ENCODE measurements at places on chromosomes 5 and 9.

DNA sequence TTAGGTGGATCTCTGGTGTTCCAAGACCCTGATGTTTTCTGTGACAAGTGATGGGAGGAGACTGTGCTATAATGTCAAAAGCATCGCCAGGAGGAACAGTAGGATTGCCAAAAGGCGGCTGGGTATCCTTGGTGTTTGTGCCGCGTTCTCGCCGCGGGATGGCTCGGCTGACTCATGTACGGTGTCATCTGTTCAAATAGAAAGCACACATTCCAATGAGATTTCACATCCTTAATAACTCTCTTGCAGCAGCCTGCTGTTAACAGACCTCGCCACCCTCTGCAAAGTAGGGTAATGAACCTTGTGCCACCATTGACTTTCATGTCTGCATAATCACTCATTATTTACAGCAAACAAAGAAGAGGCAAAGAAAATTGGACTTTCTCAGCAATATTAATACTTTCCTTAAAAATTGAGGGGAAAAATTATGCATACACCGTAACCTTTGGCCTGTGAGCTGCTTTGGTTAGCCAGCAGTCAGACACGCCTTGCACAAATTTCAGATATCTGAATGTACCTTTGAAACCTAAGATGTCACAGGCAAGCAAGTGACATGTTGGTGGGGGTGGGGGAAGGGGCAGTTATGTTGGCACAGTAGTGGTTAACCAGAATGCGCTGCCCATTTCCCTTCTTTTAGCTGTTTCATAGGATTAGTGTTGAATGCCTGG, 289.4 kb downstream of the EFNA5 start:
- no peak for DNase-seq

DNA sequence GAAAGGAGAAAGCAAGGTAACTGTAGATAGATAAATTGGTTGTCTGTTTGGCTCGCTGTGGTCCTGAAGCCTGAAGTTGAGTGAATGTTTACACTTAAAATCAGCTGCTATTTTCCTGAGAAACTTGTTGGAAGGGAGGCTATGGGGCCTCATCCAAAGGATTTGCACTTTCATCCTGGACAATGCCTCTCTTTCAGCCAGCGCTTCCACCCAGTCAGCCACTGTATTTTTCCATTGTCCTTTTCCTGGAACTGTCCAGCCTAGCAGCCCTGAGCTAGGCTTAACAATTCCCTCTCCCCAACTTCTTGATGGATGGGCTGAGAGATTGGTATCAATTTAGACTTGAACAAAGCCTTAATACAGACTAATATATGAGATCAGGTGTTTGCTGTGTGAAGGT, 429.2 kb downstream of the DMAC1 start:
- DNase-seq: no peak

GRCh38 chr5:94248175-94248875, 370.1 kb downstream of the KIAA0825 start:
- DNase-seq: no peak

DNA sequence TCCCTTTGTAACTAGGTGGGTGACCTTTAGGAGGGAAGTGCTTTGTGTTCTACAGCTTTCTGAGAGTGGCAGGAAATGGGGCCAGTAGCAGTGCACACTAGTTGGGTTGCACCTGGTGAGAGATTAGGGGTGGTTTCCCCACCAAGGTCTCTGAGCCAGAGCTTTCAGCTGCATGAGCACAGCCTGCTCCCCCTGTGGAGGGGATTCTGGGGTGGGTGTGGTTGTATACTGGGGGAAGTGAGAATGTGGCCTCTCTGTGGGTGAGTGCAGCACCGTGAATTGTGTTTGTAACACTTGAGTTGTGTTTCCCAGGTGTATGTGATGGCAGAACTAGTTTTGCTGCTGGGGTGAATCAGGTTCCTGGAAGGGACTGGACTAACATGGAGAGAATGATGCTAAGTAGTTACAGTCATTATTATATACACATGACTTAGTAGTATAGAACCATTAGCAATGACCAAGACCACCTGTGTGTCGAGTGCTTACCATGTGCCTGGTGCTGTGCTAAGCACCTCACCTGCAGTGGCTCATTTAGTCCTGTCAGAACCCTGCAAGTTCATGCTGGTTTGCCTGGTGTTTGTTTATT, 11.8 kb upstream of the CXXC5 start:
- DNase-seq: peak; percentile 33

- DNase-seq: no peak
Measured at GRCh38 chr9:16453390-16453789, 417.1 kb downstream of the BNC2 start.

- no peak for DNase-seq
Measured at GRCh38 chr9:88605512-88606362, 70.8 kb downstream of the NXNL2 start.

DNA sequence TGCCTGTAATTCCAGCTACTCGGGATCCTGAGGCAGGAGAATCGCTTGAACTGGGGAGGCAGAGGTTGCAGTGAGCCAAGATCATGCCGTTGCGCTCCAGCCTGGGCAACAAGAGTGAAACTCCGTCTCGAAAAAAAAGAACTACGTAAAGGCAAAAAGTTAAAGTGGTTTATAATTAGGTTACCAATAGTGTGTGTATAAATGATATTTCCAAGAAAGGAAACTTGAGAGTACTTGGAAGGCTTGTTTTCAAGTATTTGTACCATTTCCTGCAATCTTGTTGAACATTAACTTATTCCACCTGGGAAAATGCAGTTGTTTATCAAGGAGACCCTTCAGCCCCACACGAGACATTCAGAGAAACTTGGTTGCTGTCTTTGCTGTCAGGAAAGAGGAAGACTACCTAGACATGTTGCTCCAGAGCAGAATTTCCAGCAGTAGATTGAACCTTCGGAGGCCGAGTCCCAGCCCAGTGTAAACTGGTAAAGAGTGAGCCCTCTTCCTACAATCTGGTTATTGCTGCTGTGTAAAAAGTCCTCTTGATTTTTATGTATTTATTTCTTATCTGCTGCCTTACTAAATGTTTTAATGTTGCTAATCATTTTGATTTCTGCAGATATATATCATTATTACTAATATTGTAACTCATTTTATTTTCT, 30.1 kb downstream of the STXBP1 start:
- no peak for DNase-seq

- no peak for DNase-seq
Measured at GRCh38 chr5:113824307-113824706, 310.8 kb downstream of the YTHDC2 start.

DNA sequence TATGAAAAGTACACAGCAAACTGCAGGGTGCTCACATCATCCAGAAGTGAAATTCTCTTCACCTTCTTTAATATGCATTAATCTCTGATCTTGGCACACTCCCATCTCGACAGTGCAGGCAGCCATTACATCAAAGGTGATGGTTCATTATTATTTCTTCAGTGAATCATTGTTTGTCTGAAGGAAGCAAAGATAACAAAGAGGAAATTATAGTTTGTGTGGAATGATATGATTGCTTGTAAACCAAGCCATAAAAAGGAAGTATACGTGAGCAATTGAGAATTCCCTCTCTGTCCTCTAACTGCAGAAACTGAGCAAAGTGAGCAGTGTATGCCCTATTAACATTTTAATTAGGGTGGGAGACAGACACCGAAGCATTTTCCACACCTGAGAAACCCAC, 171.6 kb upstream of the PPP1R2B start:
- no peak for DNase-seq

- no peak for DNase-seq
Measured at GRCh38 chr9:112750764-112751055, 150 bp downstream of the SNX30 start.

- DNase-seq: no peak
Measured at GRCh38 chr9:19424176-19424779, 15.5 kb downstream of the ACER2 start.

GRCh38 chr5:82183828-82184227, 94.3 kb downstream of the RPS23 start:
- no peak for DNase-seq

- DNase-seq: no peak
Measured at GRCh38 chr5:14182761-14183160, 39.6 kb downstream of the TRIO start.

DNA sequence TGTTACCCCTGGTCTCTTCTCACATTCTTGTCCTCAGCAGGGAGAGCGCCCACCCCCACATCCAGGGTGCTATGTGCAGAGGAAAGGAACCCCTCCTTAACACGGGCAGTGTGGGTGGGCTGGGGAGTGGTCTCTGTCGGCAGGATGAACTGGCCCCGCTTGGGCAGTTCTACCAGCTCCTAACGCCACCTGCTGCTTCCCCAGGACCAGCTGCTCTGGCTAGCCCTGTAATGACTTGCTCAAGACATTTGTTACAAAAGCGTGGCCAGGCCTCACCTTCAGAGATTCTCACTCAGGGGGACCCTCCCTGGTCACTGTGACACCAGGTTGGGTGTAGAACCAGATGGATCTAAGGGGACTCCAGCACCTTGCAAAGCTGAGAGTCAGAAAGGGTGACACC, 82.4 kb downstream of the HMCN2 start:
- DNase-seq: no peak

GRCh38 chr9:123834218-123834888, 95.6 kb downstream of the DENND1A start:
- no peak for DNase-seq

DNA sequence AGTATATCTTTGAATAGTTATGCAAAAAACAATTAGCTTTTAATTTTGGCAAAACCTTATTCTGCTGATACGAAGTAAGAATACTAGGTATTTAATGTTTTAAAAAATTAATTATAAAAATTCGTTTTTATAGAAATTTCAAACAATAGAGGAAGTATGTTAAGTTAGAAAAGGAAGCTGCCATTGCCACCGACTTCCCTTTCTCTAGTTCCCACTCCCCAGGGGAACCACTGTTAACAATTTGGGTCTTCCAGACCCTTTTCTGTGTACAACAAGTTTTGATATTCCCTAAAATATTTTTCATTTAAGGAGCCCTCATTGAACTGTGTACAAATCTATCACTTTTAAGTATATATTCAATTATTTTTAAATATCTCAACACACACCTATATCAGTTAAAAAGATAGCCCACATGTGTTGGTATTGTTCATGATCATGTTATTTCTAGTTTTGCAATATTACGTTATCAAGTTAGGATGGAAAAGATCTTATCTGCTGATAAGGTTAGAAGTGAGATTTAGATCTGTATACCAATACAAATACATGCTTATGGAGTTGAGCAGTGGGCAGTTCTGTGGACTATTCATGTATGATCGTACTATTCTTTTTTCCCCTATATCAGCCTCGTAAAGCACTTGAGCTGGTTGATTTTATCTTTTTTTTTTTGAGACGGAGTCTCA, 25.9 kb downstream of the NDFIP1 start:
- DNase-seq: no peak

DNA sequence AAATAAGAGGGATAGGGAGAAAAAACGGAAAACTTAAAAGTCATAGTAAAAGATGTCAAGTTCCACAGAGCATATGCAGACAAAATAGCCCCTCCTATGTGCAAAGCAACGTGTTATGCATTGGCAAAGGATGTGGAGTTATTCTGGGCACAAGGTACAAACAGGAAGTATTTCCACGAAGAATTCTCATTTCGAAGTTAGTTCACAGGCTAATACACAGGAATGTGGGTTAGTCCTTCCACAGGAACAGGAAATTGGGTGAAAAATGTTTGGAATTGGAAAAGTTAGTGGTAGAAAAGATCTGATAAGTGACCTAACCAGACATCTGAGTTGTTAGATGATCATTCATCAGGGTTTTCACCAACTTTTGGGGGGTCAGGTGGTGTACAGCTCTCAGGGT, 326.6 kb downstream of the EBF1 start:
- DNase-seq: no peak

DNA sequence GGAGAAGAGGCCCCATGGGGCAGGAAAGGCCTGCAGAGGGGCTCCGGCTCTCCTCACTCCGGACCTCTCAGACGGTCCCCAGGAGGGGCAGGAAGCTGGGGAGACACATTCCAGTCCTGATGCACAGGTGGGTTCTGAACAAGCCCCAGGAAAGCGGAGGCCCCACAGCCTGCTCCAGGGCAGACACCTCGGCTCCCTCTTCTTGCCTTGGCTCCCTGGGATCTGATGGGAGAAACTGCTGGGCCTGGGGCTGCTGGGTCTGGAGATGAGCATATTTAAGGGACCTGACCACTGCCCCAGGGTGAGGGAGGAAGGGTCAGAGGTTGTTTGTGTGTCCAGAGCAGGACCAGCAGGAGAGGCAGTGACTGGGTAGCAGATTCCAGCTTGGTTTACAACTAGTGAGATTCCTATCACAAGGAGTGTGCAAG, 1.2 kb downstream of the CORO2A start:
- DNase-seq: no peak

- DNase-seq: no peak
Measured at GRCh38 chr5:75331-76320, 16.3 kb upstream of the PLEKHG4B start.

DNA sequence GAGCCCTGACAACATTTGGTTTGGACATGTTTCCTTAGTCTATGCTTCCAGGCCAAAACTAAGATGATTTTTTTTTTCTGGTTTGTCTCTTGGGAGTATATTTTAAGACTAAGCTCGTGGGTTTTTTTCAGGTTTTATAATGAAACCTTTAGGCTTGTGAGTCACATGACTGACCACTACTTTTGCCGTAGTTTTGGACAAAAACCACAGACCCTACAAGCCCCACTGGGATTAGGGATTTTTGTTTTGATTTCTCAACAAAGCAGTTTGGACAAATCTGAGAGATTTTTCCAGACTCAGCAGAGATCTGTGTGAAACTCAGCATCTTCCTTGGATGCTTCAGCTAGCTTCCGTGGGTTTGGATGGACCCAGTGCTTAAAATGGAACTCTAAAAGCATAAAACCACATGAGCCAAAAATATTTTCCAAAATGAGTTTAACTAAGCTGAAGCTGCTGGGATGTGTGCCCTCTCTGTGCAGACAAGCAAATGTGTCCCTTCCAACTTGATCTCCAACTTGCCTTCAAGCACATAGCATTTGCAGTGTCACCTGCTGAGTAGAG, 70.3 kb upstream of the SMIM15 start:
- no peak for DNase-seq

- DNase-seq: no peak
Measured at GRCh38 chr5:178286226-178287090, 53.9 kb upstream of the PHYKPL start.

- DNase-seq: no peak
Measured at GRCh38 chr9:75239176-75239575, 150.9 kb downstream of the OSTF1 start.

DNA sequence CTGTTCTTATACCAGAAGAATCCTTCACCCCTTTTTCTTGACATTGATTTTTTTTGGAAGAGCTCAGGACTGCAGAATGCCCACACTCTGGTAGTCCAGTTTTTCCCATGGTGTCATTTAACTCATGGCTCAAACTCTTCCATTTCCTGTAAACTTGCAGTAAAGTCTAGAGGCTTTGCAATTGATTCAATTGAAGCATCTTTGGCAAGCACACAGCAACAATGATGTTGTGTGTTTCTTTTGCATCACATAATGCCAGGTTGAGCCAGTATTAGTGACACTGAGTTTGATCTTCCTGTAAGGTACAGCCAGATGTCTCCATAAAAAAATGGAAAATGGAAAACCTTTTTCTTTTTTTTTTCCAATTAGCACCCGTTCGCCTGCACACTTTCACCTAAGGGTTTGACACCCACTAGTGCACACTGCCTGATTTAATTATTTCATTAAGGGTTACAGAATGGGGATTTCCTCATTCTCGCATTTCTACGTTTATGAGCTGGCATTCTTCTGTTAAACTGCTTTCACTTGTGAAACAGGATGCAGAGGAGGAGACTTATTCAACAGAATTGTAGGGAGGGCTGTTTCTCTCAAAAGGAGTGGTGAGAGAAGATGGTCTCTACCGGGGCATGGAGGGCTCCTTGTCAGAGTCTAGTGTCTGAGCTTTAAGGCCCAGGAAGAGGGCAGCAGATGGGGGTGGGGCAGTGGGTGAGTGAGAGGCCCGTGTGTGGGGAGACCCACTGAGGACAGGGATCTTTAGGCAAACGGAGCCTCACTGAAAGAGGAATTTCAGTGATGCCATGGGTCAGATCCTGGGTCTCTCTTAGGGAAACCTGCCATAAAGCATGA, 2.2 kb upstream of the S1PR3 start:
- DNase-seq: no peak

Data from stimulated activated naive CD4-positive, alpha-beta T cell treated with Interleukin-2 at 50 U/mL for 16 hours (primary cell).